ENCODE measurements at places on chromosomes 4 and X. TPM values are rescaled to one million over a fixed set of nuclear protein-coding genes. Genes with fewer than 3 reads are reported as not detected.

Gene IL2RG
- 447 TPM for total RNA-seq

Gene GABRE
- not detected for total RNA-seq

Gene RAB41
- not detected for total RNA-seq

Gene RAP2C
- total RNA-seq: 28.1 TPM

Gene MAGEB2
- total RNA-seq: not detected

Gene FOXP3
- total RNA-seq: 12.8 TPM

DNA sequence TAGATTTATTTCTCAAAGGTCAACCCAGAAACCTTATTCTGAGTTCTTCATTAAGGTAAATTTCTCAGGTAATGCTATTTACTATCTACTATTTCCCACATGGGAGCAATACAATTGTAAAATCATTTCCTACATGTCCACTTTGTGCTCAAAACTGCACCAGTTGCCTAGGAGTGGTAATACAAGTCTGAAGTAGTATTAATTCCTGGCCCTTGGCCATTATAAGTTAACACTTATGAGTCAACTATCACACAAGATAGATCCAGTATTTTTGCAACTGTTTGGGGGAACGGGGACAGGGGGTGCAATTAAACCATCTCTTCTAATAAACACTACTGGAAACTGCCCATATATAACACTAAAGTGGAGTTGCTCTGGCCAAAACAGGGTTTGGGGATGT, 48.9 kb downstream of the ACSL4 start:
- H3K4me3 ChIP-seq: no peak overlapping the region
- no peaks in the 10 kb centered on the region for H3K27me3 ChIP-seq
- no peak for DNase-seq
- H3K4me1 ChIP-seq: peaks cover 4% of the 10 kb centered on the region
- H3K27ac ChIP-seq: no peak overlapping the region

GRCh38 chrX:8726031-8726652, 5.8 kb downstream of the ANOS1 start:
- no peak for DNase-seq
- H3K27me3 ChIP-seq: peaks cover 14% of the 10 kb centered on the region
- H3K27ac ChIP-seq: no peak overlapping the region
- H3K4me1 ChIP-seq: no peaks in the 10 kb centered on the region

DNA sequence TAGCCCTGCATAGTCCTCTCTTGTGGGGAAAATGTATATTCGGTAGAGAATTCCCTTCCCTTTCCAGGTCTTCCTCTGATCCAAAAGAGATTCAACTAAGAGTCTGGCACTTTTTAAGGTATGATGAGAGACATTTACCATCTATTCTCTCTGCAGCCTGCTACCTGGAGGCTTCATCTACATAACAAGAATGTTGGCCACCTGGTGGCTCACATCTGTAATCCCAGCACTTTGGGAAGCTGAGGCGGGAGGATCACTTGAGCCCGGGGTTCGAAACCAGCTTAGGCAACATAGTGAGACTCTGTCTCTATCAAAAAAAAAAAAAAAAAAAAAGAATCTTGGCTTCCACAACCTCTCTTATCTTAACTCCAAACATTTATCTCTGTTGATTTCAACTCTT, 40.4 kb upstream of the NOCT start:
- H3K4me3 ChIP-seq: no peak overlapping the region
- H3K36me3 ChIP-seq: no peaks in the 10 kb centered on the region
- no peak overlapping the region for H3K27ac ChIP-seq
- peaks cover 2% of the 10 kb centered on the region for H3K27me3 ChIP-seq

DNA sequence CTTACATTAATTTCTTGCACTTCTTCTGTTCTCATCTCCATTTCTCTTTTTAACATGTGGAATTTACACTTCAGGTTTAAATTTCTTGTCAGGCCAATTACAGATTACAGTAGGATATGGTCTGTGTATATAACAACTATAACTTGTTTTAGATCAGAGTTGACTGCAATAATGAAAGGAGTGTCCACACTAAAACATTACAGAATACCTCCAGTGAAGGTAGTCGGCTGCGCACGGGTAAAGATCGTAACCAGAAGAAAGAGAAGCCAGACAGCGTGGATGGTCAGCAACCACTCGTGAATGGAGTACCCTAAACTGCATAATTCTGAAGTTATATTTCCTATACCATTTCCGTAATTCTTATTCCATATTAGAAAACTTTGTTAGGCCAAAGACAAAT, 32.6 kb upstream of the FMR1NB start:
- no peak for DNase-seq
- H3K4me3 ChIP-seq: no peak overlapping the region
- H3K27ac ChIP-seq: no peak overlapping the region
- H3K4me1 ChIP-seq: no peaks in the 10 kb centered on the region

GRCh38 chrX:100316987-100317386, 93.1 kb downstream of the PCDH19 start:
- no peaks in the 10 kb centered on the region for H3K36me3 ChIP-seq
- H3K4me1 ChIP-seq: no peaks in the 10 kb centered on the region
- DNase-seq: no peak
- no peak overlapping the region for H3K27ac ChIP-seq
- no peak overlapping the region for H3K4me3 ChIP-seq

GRCh38 chr4:147587041-147587440, 30.2 kb upstream of the TMEM184C start:
- H3K27me3 ChIP-seq: peaks cover 15% of the 10 kb centered on the region
- no peak overlapping the region for H3K4me3 ChIP-seq
- no peaks in the 10 kb centered on the region for H3K36me3 ChIP-seq
- no peak for DNase-seq
- no peak overlapping the region for H3K27ac ChIP-seq

- no peak overlapping the region for H3K27ac ChIP-seq
- H3K27me3 ChIP-seq: no peaks in the 10 kb centered on the region
- no peaks in the 10 kb centered on the region for H3K4me1 ChIP-seq
- H3K36me3 ChIP-seq: no peaks in the 10 kb centered on the region
- DNase-seq: no peak
Observed at GRCh38 chr4:86641516-86642090, 47.5 kb downstream of the PTPN13 start.

- no peak overlapping the region for H3K27ac ChIP-seq
- H3K27me3 ChIP-seq: no peaks in the 10 kb centered on the region
- DNase-seq: no peak
- H3K4me1 ChIP-seq: no peaks in the 10 kb centered on the region
- H3K36me3 ChIP-seq: no peaks in the 10 kb centered on the region
Observed at GRCh38 chr4:63583007-63583406, 826.2 kb downstream of the TECRL start.

DNA sequence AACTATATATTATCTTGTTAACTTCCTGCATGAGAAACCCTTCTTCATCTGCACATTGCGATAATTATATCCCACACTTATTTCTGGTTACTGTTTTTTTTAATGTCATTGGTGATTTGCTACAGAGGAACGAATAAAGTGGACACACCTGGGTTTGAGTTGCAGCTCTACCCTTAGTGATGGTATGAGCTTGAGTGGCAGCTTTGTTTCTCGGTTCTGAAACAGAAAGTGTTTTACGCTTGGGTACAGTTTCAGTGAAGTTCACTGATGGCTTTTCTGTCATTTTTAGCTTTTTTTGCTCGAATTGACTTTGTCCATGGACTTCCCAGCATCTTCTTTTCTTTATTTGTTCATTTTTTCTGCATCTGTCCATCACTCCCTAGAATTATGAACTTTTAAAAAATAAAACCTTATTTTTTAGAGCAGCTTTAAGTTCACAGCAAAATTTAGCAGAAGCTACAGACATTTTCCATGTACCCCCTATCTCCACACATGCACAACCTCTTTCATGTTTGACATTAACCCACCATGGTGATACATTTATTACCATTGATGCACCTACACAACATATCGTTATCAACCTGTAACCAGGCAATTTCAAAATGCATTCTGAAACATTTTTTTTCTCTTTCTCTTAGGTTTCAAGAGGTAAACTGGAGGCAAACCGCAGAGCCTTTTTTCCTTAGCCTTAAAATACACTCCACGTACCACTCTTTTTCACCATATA, 1041.6 kb upstream of the PRKX start:
- H3K4me1 ChIP-seq: no peaks in the 10 kb centered on the region
- no peak overlapping the region for H3K27ac ChIP-seq
- H3K36me3 ChIP-seq: no peaks in the 10 kb centered on the region
- H3K4me3 ChIP-seq: no peak overlapping the region
- H3K27me3 ChIP-seq: no peaks in the 10 kb centered on the region

- H3K36me3 ChIP-seq: no peaks in the 10 kb centered on the region
- no peak for DNase-seq
- H3K27ac ChIP-seq: no peak overlapping the region
Observed at GRCh38 chrX:104347860-104348259, 93.1 kb upstream of the ESX1 start.

- H3K36me3 ChIP-seq: no peaks in the 10 kb centered on the region
- H3K27me3 ChIP-seq: no peaks in the 10 kb centered on the region
- DNase-seq: no peak
- H3K27ac ChIP-seq: no peak overlapping the region
Observed at GRCh38 chr4:32633421-32633820, 1913.3 kb downstream of the PCDH7 start.

DNA sequence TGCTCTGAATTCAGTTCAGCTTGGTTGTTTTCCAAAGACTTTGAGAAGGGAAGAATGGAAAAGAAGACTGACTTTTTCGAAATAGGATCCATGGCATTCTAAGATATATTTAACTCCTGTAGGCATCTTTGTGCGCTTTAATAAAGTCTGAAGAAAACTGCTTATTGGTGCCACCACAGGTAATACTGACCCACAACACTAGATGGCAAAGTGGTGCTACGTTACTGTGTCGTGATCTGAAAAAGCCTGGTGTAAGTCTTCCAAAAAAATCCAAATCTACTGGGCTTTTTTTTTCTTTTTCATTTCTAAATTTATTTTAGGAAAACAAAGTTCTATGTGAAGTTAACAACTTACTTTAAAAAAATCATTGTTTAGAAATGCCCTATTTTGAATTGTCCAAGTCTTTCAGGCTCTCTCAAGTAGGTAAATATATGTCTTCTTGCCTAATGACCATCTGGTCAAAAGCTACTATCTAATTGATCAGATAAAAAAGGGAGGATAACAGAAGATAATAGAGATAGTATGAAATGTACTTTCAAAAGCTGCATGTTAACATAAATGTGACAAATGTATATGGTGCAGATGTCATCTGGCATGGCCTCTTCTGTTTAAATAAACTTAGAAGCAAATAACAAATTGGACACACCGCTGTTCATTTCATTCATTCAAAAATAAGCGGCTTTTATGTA, 47.0 kb upstream of the MID1IP1 start:
- H3K27me3 ChIP-seq: no peaks in the 10 kb centered on the region
- DNase-seq: peak; percentile 22
- H3K4me1 ChIP-seq: no peaks in the 10 kb centered on the region
- no peaks in the 10 kb centered on the region for H3K36me3 ChIP-seq
- H3K27ac ChIP-seq: no peak overlapping the region

DNA sequence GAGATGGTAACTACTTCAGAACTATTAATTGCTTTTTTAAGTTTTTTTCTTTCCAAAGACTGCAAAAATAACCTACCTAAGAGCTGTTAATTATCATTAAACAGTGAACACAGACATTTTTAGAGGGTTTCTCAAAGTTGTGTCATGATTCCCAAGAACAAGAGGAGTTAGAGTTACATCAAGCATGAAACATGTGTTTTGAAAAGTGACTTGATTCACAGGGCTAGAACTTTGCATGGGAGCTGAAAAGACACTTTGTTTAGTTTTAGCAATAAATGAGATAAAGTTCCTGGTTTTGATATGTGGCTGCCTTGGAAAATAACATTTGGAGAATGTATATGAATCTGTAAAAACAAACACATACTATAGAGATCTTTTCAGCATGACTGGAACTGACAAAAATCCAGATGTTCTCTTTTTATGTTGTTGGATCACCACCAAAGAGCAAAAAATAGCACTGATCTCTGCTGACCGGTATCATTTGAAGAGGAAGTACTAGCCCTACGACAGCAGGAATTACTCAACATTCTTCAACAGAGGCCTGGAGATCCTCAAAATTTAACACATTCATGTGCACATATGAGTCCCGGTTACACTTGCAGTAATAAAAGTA, 173.0 kb upstream of the PCDH18 start:
- H3K4me3 ChIP-seq: no peak overlapping the region
- H3K27ac ChIP-seq: no peak overlapping the region
- no peak for DNase-seq
- no peaks in the 10 kb centered on the region for H3K4me1 ChIP-seq
- H3K27me3 ChIP-seq: no peaks in the 10 kb centered on the region
- no peaks in the 10 kb centered on the region for H3K36me3 ChIP-seq

- H3K4me3 ChIP-seq: no peak overlapping the region
- H3K36me3 ChIP-seq: no peaks in the 10 kb centered on the region
- H3K4me1 ChIP-seq: no peaks in the 10 kb centered on the region
- H3K27ac ChIP-seq: no peak overlapping the region
Observed at GRCh38 chr4:89152972-89153371, 41.6 kb downstream of the TIGD2 start.

GRCh38 chr4:84677995-84678394, 95.1 kb downstream of the CDS1 start:
- DNase-seq: no peak
- no peak overlapping the region for H3K4me3 ChIP-seq
- H3K27ac ChIP-seq: no peak overlapping the region
- no peaks in the 10 kb centered on the region for H3K27me3 ChIP-seq
- H3K4me1 ChIP-seq: peaks cover 16% of the 10 kb centered on the region
- no peaks in the 10 kb centered on the region for H3K36me3 ChIP-seq

Measured in activated CD4-positive, alpha-beta T cell treated with anti-CD3 and anti-CD28 coated beads, Interleukin-2, amount 10 ng/mL, durations not matched to agents 7 days and 5 days (primary cell).